NCI-H2029 (cell line): ENCODE measurements at places on chromosomes 4 and X.

DNA sequence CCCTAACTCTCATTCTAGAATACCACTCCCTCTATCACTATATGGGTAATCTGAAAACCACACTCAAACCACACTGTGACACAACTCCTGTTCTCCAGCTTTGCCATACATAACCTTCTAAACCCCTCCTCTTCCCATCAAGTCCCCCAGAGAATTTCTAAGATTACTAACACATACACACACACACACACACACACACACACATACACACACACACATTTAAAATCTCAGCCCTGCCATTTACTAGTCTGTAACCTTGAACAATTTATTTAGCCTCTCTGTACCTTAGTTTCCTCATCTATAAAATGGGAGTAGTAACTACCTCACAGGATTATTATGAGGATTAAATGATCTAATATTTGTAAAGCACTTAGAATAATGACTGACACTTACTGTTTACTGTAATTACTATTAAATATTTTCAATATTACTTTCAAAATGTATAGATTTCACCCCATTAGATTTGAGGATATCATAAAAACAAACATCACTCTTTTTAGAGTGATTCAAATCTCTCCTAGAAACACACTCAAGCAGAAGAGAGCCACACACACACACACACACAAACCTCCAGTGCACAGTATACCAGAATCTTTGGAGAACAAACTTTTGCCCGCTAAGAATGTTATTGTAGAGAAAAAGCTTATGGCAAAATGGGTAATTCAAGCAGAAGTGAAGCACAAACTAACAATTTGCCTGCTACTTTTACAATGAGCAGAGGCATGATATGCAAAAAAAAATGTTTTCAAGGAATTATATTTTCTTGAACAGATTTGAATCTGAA is 3.8 kb downstream of the ANKRD50 start:
- no peak for DNase-seq

DNA sequence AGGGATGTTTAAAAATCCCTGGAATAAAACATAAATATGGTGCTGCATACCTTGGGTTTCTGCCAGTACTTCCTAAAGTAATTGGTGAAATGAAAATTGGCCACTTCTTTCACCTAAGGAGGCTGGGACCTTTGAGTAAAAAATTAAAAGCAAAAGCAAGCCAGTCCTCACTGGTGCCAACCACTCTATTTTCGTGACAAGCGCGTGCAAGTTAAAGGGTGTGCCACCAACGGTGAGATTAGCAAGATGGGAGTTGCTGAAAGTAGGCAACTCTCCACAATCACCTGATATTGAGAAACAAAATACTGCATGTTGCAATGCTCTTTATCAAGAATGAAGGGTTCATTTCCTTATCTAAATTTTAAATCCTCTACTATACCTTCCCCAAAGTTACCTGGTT is 19.7 kb upstream of the RTL9 start:
- DNase-seq: no peak

DNA sequence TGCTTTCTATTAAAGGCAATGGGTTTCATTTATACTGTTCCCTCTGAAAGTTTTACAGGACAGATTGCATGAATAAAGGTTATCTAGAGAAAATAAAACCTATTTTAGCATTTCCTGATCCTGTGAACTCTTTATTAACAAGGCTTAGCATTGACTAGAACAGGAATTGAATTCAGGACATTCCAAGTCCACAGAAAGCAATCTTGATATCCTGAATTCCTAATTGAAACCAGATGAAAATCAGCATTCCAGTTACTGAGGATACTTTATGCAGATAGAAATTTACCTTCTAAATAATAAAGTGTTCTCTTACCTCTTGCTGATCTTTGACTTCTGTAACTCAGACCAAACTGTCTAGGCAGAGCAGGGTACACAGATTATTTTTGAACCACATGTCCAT is 151.4 kb downstream of the ZNF518B start:
- DNase-seq: no peak

- DNase-seq: no peak
These were observed 123.9 kb upstream of the RXFP1 start for GRCh38 chr4:158397781-158398180.

GRCh38 chrX:24838629-24839028 is 144.9 kb downstream of the POLA1 start:
- no peak for DNase-seq

DNA sequence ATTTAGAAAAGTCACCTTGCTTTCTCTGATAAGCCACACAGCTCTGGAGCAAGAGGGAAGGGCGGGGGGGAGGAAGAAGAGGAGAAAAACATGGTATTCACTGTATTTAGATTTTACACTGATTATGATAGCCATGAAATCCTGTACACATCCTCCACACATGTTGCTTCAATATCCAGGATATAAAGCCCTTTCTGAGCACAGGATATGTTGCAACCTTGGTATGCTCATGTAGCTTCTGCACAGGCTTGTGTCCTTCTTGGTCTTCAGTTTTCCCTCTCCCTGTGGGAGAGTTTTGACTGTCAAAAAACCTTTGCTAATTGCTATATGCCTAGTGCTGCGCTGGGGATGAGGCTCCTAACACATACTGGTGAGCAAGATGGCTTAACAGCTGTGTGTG is 61.9 kb upstream of the DAPP1 start:
- no peak for DNase-seq

GRCh38 chr4:116585246-116585645 is 500.1 kb downstream of the TRAM1L1 start:
- DNase-seq: no peak

GRCh38 chr4:69120870-69121269 is 24.6 kb downstream of the UGT2B7 start:
- DNase-seq: no peak

- DNase-seq: no peak
These were observed 72.6 kb downstream of the ANK2 start for GRCh38 chr4:113122066-113122465.

GRCh38 chrX:66005830-66006449 is 33.9 kb downstream of the VSIG4 start:
- no peak for DNase-seq

GRCh38 chr4:133637161-133637560 is 488.1 kb downstream of the PCDH10 start:
- no peak for DNase-seq

DNA sequence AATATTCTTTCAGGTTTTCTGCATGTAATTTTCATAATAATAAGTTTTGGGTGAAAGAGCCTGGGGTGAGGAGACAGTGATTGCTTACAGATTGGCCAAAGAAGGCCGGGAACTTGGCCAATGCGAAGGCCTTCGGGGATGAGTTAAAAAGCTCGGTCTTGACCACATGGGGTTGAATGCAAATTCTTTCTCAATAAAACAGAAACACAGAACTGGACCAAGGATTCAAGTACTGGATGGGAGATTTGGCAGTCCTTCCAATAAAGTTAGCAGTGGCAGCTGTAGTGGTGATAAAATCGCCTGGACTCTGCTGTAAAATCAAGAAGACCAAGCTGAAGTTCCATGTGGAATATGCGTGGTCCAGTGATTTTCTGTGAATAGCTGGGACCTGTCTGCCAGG is 282.2 kb upstream of the KLF3 start:
- no peak for DNase-seq

DNA sequence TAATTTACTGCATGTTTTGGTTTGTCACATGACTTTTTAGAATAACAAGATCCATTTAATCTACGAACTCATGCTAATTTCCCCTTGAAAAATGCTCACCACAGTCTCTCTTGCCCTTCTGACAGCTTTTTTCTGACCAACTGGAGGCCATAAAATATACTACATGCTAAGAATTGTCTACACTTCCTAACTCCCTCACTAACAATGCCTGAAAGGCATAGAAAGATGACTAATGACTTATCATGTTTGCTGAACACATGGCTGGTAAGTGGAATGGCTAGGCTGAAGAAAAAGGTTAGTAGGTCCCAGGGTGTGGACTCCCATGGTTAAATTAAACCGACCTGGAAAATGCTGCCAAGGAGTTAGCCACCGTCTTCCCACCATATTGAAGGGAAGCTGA is 309.9 kb downstream of the SPOCK3 start:
- no peak for DNase-seq

- no peak for DNase-seq
These were observed 611.6 kb upstream of the GRIA3 start for GRCh38 chrX:122572461-122572860.

DNA sequence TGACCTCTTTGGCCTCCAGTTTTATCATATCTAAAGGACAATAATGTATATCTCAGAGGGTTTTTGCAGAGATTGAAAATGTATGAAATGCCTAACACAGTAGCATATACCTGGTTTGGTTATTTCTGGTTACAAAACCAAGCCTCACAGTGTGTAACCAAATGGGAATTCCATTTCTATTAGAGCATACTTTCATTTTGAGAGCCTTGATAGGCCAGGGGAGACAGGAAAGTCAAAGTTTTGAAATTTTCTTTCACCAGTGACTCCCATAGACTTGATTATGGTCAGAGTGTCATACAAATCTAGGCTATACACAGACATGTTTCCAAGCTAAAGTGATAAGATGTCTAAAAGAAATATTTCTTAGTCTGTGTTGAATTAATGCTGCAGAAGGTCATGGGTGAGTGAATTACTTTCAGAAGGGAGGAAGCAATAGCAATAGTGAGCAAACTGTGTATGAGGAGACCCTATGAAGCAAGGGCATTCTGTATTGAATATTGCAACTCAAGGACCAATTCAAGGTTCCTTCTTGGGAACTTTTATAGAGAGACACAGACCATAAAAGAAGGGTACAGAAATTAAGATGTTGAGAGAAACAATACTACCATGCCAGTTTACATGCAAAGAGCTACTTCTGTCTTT is 151.1 kb downstream of the PDE5A start:
- no peak for DNase-seq

GRCh38 chr4:114250439-114250891 is 271.0 kb upstream of the ARSJ start:
- DNase-seq: no peak

DNA sequence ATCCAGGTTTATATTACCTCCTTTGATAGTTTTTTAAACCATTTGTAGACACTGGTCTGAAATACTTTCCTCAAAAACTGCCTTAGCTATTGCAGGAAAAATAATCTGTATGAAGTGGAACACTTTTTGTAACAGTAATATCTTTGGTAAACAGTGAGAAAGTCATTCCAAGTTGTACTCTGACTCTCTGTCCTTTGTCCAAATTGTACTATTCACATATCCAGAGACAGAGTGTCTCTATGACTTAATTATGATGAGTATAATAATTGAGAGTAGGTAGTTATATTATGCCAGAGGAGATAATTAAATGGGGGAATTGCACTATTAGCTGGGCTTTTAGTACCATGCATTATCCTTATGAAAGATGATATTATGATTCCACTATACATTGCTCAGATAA is 112.6 kb upstream of the LCORL start:
- no peak for DNase-seq

DNA sequence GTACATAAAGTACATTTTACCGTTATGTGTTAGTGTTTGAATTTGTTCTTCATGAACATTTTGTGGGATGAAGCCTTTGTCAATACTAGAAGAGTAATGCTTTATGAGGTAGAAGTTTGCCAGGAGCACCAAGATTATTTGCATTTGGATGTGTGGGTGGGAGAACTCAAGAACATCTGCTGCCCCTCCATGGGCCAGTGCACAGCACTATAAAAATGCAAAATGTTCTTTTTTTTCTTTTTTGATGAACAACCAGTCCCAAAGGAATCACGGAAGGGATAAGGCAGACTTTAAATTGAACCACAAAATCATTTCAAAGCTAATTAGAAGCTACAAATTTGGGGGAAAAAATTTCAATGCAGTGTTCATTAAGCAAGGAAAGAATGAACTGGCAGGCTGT is 300.3 kb upstream of the NWD2 start:
- no peak for DNase-seq

GRCh38 chr4:163620738-163621137 is 126.2 kb downstream of the TMA16 start:
- no peak for DNase-seq

DNA sequence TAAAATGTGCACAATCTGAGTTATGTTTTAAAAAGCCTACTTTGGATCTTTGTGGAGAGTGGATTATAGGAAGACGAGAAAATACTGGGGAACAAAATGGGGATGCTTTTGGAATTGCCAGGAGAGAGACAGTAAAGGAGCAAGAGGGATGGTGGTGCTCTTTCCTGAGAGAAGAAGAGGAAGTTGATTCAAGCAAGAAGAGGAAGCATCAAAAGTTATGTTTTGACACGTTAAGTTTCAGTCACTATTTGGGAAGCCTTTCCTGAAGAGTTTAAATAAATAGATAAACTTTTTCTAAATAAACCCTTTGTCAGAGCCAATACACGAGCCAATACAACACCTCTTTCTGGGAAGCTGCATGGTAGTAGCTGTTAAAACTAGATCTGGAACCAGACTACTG is 394.1 kb downstream of the GALNTL6 start:
- no peak for DNase-seq

GRCh38 chr4:156298230-156298629 is 344.6 kb upstream of the CTSO start:
- no peak for DNase-seq

DNA sequence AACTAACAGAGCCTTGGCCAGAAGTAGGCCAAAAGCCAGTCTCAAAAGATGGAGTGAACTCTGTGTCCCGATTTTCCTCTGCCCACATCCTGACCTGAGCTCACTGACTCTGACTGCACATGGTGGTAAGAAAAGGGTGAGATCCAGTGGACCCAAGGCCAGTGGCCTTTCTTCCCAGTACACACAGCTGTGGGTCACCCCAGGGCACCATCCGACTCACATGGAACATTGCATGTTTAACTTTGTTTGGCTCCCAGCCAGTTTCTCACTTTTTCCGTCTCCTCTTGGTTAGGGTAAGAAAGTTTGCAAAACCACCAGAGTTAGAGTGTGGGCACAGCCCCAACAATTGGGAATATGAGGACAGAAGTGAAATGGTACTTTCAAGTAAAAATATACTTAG is 69.8 kb downstream of the GAB1 start:
- DNase-seq: no peak

DNA sequence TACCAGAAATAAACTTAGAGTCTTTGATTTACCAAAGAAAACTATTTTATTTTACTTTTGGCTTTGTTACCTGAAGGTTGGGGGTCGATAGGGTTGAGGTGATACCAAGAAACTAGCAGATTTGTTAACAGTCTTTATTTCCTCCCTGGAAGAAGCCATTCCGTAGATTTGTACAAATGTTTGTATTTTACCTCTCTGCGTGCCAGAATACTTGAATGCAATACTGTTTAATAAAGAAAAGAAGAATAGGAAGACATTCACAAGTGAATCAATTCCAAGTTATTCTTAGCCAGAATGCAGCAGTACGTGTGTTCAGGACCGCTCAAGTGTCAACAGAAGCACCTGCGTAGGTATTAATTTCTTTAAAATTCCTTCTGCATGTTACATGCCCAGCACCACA is 260.3 kb upstream of the TENM3 start:
- no peak for DNase-seq
